Pons (tissue), 1 donor: ENCODE measurements at places on chromosomes 5 and 9.
A peak's percentile ranks its signal among the peaks of the same experiment; 100 is the strongest.

GRCh38 chr9:69549310-69550202 is 122.6 kb downstream of the APBA1 start:
- DNase-seq = peak; percentile 66

GRCh38 chr5:170809551-170809950 is 26.0 kb downstream of the GABRP start:
- DNase-seq = peak; percentile 86

DNA sequence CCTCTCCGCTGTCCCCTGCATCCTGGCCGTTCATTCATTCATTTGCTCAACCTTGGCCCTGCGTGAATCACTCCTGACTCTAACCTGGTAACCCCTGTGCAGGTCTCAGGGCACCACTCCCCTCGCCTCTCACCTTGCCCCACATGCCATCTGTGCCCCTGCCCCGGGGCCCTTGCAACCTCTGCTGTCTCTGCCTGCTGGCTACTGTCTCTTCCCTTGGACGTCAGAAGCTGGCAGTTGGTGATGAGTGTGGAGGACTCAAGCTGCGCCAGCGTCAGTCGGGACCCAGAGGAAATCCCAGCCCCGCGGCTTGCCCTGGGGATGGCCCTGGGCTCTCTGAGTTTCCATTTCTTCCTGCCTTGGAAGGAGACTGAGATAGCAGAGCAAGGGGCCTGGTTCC is 154.9 kb downstream of the OLFM1 start:
- no peak for DNase-seq

DNA sequence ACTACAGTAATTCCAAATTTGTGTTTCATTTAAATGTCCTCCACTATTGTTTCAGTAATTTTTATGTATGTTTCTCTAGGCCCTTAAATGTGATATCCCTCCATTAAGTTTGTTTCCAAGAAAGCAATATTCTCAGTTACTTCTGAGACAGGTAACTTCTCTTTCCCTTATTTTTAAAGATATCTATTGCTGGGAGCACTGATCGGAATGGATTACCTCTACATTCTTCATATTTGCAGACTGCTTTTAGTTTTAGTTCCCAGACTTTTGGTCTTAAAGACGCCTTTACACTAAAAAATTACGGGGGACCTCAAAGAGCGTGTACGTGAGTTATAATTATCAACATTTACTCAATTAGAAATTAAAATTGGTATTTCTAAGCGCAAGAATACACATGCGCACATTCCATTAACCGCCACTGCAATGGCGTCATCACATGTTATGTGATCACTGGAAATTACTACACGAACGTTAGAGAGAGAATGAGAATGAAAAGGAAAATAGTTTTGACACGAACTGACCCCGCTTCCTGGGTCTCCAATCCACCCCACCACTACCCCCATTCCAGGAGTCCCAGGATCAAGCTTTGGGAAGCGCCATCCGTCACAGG is 519 bp upstream of the RAD50 start:
- DNase-seq = no peak
